Activated CD4-positive, alpha-beta T cell treated with anti-CD3 and anti-CD28 coated beads, Interleukin-2, Interleukin-4, amounts not matched to agents 100 ng/mL and 50 ng/mL, durations not matched to agents 16 hours and 8 hours (primary cell): ENCODE measurements at places on chromosomes 2 and 18.

GRCh38 chr2:151840216-151841046, 12.2 kb upstream of the ARL5A start:
- peak; percentile 22 for DNase-seq

- no peak for DNase-seq
Observed at GRCh38 chr2:177587371-177587770, 194.8 kb downstream of the AGPS start.

DNA sequence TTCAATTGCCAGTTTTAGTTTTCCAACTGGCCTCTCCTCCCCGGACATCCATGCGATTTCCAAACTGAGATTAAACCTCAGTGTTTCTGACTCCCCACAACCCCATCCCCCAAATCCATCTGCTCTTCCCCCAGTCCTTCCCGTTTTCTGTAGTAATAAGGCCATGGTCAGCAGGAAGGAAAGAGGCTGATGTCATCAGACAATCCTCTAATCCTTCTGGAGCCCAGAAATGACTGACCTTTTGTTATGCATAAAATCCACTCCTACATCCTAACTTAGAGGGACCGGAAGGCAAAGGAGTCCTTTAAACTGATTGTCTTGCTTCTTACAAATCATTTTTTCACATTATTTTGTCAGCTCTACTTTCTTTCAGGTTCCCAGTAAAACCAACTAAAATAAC, 155.8 kb downstream of the INO80D start:
- DNase-seq, result no peak

- DNase-seq, result no peak
Observed at GRCh38 chr18:68316636-68317035, 398.3 kb downstream of the TMX3 start.

GRCh38 chr2:144083211-144083610, 436.7 kb downstream of the ZEB2 start:
- no peak for DNase-seq

DNA sequence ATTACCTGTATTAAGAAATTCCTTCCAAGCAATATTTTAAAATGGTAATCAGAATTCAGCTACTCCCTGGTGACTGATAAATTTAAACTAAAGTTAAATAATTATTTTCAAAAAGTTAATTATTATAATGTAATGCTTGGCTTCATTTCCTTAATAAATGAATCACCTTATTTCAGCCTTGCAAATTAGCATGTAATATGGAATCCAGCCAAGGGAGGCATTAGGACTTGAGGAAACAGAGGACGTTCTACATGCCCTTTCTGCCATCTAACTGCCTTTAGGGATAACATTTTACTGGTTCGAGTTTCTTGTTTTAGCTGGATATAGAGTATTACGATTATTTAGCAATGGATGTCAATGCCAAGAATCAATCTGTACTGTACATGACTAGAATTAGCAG, 636.3 kb downstream of the TSN start:
- DNase-seq, result no peak

DNA sequence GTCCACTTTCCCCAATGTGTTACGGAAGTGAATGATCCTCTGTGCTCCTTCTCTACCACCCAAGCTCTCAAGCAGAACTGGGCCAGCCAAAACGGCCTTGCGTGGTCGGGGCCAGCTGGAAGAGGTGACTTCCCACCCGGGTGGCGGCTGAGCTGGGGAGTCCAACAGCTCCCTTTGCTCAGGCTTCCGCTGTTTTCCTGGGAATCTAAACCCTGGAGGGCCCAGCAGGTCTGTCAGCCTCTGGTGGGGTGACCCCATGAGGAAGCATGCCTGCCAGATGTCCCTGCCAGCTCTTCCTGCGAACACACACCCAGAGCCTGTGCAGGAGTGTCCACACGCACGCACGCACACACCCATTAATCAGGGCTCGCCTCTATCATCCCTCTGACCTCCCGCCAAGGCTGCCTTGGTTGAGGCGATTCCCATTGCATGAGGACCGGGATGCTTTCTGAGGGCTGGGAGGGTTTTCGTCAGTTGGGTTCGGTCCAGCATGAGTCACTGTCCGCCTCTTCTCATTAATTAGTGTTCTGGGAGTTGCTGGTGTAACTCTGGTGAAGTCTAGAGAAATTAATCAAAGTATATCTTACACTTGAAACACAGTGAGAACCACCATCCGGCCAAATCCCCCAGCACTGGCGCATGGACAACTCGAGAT, 90.6 kb downstream of the TWIST2 start:
- no peak for DNase-seq

- DNase-seq, result no peak
Observed at GRCh38 chr2:85185431-85185940, 52.3 kb downstream of the TCF7L1 start.

DNA sequence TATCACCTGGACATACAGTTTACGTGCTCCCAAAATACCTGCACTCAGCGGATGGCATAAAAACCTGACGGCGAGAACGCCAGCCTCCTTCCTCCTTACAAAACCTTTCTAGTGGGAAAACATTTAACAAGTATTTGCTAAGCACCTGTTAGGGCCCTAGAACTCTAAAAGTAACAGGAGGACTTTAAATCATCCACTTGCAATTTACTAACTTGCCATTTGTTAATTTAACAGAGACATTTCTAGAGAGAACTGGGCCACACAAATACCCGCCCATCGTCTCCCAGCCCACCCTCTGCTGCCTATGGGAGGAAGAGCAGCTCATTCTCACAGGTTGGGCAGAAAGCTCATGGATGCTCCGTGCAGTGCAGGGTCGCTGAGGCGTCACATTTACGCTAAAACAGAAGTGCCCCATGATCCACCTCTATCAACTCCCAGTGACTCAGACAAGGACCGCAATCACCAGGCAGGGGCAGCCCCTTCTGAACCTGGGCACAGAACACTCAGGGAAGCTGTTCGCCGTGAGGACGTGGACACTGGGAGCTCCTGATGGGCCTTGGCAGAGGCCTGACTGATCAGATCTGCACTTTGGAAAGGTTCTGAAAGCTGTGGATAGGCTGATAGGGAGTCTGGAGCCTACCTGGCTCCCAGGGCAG, 106.9 kb downstream of the HDAC4 start:
- peak; percentile 70 for DNase-seq

GRCh38 chr2:43333101-43333655, 106.8 kb upstream of the ZFP36L2 start:
- DNase-seq, result no peak

DNA sequence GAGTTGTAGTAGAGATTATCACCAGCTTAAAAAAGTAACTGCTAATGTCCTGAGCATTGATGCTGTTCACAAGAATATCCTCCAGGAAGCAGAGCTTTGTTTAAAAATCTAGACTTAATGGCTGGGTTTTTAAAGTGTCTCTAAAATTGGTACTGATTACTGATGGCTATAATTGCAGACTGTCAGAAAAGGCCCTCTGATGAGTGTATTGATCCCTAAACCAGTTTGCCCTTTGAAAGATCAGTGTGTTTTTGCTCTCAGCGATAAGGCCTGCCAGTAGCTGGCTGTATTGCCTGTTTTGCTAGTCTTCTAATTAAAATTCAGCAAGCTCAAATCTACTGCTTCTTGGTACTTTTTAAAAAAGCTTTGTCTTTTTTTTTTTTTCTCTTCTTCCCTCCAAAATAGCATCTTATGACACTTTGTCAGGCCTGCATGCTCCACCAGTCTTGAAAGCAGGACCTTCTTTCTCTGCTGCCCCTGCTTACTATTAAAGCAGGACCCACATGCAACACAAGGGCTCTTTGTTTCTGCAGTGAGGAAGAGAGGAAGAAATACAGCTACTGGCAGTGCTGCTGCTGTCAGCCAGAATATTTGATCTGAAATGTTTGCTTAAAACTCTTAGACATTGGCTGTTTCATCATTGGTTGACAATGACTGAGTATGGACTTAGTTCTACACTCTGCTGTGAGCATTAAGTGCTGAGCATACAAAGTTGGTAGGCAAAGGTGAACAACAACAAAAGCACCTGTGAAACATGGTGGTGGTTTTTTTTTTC, 1.8 kb downstream of the SEC11C start:
- DNase-seq, result peak; percentile 40

GRCh38 chr2:170339750-170340692, 162.1 kb downstream of the MYO3B start:
- DNase-seq, result no peak

GRCh38 chr2:228768818-228769217, 502.3 kb downstream of the PID1 start:
- DNase-seq, result no peak

DNA sequence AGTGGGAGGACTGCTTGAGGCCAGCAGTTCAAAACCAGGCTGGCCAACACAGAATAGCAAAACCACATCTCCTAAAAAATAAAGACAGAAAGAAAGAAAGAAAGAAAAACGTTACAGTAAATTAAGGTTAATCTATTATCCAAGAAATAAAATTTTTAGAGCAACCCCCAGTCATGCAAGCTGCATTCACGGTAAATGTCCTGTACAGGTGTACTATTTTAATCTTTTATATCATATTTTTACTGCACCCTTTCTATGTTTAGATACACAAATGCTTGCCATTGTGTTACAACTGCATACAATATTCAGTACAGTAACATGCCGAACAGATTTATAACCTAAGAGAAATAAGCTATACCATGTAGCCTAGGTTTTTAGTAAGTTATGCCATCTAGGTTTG, 6.0 kb downstream of the PDIA6 start:
- no peak for DNase-seq

- no peak for DNase-seq
Observed at GRCh38 chr2:226623587-226624368, 175.8 kb downstream of the IRS1 start.

- no peak for DNase-seq
Observed at GRCh38 chr18:41075212-41075611, 879.8 kb upstream of the PIK3C3 start.

- no peak for DNase-seq
Observed at GRCh38 chr2:188265315-188265714, 26.4 kb upstream of the GULP1 start.

- DNase-seq, result no peak
Observed at GRCh38 chr2:201862843-201863242, 56.5 kb downstream of the CDK15 start.

DNA sequence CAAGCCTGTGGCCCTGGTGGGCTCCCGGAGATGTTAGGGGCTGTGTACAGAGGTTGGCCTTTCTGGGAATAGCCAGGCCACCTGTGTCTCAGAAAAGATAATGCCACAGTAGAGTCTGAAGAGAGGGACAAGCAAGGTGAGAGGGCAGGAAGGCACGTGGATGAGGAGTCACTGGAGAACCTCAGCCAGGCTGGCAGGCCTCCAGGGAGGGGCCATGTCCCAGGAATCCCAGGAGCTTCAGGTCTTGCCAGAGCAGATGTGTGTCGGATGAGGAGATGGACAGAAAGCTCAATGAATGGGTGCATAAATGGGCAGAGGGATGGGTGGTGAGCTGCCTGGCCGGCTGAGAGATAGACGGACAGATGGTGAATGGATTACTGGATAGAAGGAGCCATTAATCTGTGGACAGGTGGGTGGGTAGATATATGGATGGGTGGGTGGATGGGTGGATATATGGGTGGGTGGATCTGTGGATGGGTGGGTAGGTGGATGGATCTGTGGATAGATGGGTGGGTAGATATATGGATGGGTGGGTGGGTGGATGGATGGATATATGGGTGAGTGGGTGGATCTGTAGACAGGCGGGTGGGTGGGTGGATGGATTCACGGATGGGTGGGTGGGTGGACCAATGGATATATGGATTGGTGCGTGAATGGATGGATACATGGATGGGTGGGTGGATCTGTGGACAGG, 7.9 kb upstream of the OTOF start:
- no peak for DNase-seq

GRCh38 chr2:67566958-67567635, 170.0 kb downstream of the ETAA1 start:
- no peak for DNase-seq

DNA sequence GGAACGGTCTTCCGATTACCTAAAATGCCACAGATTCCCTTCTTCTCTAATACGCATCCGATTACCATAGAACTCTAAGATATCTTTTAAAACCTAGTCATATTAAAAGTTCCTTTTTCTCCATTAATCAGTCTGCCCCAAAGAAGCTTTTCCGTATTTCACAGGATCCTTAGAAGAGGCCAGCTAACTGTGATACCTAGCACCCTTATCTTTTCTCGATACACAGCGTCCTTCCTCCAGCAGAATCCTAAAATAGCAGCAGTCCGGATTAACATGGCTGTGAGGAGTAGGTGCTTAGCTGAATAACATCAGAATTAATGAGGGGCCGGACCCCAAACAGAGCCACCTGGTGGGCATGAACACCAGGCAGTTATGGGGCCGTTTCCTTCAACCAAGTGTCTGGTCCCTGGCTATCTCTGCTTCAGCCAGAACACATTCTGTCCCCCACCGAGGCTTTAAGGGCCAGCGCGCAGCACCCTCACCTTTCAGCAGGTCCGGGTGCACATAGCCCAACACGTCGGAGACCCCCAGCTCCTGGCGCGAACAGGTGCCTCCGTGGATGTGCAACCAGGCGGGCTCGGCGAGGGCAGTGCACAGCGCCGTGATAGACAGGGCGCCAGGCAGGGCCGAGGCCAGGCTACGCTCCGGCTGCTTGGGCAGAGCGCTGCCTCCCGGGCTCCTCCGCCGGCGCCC, 995 bp downstream of the TMEM127 start:
- peak; percentile 9 for DNase-seq
